Myocyte (in vitro differentiated cells): ENCODE measurements at places on chromosomes 5 and 9. TPM values are rescaled to one million over a fixed set of nuclear protein-coding genes. Genes with fewer than 3 reads are reported as not detected.

- DNase-seq: no peak
These were observed 540.2 kb upstream of the TRPC7 start for GRCh38 chr5:136905571-136905970.

DNA sequence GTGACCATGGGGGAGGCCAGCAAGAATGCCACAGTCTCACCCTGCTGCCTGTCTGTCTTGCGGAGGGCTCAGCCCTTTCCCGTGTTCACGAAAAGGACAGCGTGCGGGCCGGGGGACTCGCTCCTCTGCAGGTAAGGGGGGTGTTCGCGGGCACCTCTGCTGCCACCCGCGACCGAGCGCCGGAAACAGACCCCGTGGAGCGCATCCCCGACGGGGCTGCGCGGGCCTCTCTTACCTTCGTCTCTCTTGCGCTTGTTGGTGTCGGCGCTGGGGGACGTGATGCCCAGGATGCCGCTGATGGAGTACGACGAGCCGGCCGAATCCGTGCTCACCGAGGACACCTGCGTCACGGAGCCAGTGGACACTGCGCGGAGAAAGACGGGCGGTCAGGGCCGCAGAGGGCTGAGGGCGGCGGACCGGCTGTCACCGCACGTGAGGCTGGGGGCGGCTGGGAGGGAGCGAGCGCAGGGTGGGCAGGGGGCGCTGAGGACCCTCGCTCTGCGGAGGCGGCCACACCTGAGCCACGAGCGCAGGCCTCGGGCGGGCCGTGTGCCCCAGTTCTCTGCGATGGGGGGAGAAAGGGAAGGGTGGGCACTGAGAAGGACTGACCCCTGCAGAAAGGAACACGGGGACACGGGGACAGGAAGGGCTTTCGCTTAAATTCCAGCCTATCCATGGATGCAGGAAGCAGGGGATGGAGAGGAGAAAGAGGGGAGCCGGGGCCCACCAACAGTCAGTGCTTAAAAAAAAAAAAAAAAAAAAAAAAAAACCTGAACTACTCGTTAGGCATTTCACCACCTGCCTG lies 31.5 kb downstream of the PAX5 start:
- DNase-seq: no peak

DNA sequence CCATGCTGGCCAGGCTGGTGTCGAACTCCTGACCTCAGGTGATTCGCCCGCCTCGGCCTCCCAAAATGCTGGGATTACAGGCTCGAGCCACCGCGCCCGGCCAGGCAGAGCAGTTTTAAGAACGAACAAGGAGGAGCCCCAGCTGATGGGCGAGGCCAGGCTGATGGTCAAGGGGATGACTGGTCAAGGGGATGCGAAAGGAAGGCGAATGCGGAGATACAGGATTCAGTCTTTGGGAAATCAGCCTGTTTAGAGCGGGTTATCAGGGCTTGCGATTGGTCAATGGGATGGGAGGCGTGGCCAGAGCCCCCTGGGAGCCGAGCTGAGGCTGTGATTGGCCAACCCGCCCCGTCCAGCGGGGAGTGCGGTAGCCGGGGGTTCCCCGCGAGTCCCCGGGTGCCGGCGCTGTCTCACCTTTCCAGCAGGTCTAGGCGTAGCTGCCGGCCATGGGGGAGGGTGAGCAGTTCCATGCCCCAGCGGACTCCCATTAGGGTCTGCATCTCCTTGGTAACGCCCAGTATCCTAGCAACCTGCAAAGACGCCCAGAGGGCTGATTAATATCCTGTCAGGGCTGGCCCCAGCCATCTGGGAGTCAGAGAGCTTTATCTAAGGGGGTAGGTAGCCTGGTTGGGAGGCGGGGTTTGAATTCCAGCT lies 7.5 kb upstream of the TOR2A start:
- no peak for DNase-seq

OTULINL gene
- 0.05 and 0.16 TPM in 2 replicates for total RNA-seq
